ENCODE measurements at places on chromosomes 2 and 18.

- no peak for DNase-seq
These were observed 249.9 kb upstream of the SIX2 start for GRCh38 chr2:45259138-45259537.

GRCh38 chr2:36477746-36478145 is 120.2 kb downstream of the FEZ2 start:
- DNase-seq, result no peak

GRCh38 chr2:29242621-29243375 is 127.6 kb downstream of the CLIP4 start:
- DNase-seq, result no peak

DNA sequence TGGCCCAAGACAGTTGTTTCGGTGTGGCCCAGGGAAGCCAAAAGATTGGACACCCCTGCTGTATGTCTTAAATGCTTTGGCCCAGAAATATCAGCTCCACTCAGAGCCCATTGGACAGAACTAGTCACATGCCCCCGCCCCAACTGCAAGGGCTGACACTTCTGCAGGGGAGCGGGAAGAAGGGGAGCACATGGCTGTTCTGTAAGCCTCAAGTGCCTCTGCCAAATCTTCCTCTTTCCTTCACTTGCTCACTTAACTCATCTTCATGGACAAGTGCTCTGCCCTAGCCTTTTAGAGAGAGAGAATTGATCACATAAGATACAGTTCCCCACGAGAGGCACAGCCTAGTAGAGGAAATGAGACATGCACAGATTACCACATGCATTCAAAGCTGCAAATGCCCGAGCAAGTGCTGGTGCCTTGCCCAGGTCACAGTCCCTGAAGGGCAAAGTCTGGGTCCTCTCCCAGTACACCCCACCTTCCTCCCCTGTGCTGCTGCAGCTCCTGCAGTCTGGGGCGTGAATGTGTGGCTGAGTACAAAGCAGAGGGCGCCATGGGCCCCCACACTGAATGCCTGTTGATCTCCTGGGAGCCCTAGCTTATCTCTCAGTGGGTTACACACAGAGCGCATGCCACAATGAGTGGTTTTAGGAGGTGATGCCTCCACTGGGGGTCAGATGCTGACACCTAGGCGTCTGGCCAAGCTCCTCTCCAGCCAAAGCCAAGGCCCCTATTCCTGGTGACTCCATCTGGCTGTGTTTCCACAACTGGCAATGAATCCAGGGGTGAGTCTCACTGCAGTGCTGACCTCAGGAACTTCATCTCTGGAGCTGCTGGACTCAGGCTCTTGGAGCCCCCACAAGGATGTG is 135.3 kb downstream of the CTIF start:
- DNase-seq, result no peak

DNA sequence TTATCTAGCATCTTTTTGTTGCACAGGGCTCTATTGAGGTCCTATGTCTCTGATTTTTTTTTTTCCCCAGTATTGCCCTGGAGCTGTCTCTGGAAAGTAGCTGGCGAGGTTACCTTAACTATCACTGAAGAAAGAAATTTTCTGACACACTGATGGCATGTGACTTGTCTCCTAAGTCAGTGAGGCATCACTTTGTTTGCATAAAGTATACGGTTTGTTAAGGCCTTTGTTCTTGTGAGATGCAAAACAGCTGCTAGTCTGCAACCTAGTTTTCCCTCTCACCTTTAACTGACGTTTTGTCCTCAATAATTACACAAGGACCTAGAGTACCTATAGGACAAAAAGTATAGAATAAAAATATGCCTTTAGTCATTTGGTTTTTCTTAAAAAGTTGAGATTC is 41.8 kb downstream of the UBXN4 start:
- DNase-seq, result no peak

GRCh38 chr2:10201201-10201600 is 78.7 kb downstream of the RRM2 start:
- DNase-seq, result no peak

DNA sequence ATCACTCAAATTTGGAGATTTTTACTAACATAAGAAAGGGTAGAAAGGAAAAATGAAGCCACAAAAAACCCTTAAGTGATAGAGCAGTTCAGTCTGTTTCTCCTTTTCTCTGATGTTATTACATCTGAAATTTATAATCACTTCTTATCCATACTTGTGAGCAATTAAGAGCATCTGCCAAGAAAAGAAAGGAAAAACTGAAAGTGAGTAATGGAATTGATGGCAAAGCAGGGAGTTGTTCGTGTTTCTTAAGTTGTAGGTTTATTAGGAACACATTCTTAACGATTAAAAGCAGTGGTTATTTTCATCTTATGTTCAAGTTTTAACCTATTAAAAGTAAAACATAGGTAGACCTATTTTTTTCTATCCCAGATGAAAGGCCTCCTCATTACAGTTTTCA is 277.7 kb downstream of the RND3 start:
- no peak for DNase-seq

DNA sequence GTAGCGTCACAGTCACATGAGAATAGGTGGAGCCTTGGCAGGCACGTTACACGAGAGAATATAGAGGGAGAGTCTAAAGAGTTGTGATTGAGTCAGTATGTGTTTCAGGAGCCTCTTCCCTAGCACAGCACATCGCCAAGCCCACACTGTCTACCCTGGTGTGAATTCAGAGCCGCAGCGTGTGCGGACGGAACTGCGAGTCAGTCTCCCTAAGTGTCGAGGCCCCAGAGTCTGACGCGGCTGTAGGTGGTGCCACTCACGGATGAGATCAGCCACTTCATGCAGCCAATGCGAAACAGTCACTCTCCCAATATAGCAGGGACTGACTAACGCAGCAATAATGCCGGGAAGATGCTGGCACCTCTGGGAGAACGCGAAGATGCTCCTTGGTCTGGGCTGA is 587.3 kb upstream of the ID2 start:
- no peak for DNase-seq

DNA sequence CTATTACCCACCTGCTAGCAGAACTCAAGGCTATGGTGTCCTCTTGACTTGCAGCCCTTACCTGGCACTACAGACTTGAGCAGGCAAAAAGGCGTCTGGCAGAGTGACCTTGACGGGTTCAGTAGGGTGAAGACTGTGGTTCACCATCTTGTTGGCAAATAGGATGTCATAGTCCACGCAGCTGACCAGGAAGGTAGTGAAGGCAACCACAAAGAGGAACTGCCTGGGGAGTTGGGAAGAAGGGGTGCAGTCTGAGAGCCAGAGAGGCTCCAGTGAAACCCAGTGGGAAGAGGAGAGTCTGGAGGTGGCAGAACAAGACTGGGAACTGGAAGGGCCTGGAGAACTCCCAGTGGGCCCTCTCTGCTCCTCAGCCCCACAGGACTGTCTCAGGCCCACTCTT is 4.1 kb downstream of the ATG9A start:
- no peak for DNase-seq

- no peak for DNase-seq
These were observed 30.6 kb upstream of the CEP68 start for GRCh38 chr2:65025453-65026123.

DNA sequence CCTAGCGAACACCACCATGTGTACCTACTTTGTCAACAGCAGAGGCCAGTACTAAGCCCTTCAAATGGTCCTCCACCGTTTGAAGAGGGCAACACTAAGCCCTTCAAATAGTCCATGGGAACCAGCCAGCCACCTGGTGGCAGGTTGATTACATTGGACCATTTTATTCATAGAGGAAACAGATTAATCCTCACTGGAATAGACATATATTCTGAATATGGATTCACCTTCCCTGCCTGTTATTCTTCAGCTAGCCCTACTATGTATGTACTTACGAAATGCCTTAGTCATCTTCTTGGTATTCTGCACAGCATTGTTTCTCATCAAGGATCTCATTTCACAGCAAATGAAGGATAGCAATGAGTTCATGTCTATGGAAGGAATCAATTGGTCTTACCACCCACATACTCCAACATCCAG is 10.0 kb upstream of the ZNF396 start:
- DNase-seq, result no peak

DNA sequence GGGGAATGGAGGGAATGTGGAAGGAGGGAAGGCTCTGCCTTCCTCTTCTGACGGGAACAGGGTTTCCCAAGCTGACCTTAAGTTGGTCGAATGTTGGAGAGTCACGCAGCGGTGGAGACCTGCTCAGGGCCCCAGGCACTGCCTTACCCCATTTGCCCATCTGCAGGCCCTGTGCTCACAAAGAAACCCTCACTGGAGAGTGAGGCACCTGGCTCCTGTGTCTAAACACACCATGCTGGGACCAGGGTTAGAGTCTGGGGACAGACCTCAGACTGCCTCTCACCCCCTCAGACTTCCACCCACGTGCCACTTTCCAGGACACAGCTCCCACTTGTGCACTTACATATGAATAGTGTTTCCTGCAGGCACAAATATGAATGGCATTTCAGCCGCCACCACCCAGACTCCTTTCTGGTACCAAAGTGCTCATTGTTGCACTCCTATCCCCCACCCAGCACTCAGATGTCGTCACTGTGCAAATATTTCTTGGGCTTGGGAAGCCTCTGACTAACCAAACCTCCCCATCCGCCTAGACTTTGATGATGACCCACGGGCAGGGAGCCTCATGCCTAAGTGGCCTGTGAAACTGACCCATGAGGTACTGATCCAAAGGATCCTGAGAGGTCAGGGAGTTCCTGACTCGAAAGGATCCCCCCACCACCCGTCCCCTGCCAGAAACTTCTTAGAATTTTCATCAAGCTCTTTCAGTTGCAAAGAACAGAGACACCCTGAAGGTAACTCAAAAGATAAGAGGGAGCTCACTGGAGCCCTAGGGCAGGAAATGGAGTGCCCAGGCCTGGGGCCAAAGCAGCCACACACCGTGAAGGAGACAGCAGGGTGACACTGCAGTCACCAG is 78.3 kb downstream of the STPG4 start:
- DNase-seq, result no peak

DNA sequence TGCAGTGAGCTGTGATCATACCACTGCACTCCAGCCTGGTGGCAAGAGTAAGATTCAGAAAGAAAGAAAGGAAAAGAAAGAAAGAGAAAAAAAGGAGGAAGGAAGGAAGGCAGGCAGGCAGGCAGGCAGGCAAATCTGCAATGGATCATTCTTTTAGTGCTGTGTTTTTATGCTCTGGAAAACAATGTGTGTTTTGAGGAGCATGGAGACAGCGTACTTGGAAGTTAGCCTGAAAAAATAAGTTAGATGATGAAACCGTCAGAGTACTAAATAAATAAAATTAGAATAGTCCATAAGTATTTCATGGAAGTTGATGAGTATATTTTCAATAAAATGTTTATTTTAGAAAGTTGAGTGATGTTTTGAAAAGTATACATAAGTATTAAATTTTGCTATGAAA is 366.4 kb upstream of the CDH20 start:
- DNase-seq, result no peak

DNA sequence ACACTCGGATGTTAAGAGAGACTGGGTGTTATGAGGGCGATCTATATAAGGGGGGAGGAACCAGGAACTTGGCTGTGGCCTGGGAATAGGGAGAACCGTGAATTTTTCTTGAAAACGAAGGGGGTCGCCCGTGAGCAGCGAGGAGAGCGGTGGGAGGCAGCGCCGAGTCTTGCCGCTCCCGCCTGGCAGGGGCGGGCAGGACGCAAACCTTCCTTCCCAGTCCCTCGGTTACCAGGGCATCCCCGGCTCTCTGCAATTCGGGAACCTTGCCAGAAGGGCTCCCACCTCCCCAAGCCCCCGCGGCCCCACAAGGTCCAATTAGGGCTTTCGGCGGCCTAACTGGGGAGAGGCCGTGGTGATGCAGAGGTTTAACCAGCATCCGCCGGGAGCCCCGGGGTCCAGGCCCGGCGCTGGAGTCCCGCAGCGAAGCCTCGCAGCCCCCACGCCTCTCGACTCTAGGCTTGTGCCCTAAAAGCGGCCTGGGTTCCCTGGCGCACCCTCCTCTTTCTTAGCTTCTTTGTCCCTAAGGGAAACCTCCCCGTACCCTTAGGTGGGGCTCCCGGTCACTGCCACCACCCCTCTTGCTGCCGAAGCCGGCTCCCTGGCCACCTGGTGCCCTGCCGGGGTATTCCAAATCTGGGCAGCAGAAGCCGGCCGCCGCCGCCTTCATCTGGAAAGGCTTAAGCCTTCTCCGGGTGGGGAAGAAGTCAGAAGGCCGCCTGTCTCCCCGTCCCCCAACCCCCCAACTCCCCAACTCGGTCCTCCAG is 680 bp upstream of the FHOD3 start:
- no peak for DNase-seq

GRCh38 chr2:128708106-128708816 is 389.6 kb upstream of the HS6ST1 start:
- no peak for DNase-seq

- no peak for DNase-seq
These were observed 43.6 kb downstream of the ERBB4 start for GRCh38 chr2:212495046-212495445.

DNA sequence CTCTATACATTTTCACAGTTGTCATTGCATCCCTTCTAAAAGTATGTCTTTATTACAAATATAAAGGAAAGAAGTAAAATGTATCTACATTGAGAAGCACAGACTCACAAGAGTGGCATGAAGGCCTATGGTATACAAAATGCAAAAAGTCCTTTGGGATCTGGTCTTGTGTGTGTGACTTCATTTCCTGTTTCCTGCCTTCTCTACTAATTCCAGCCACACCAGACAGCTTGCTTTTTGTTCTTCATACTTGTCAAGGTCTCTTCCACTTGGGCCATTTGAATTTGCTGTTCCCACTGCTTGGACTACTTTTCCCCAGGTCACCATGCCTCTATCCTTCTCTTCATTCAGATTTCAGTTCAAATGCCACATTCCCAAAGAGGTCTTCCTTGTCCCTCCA is 6.7 kb upstream of the PNO1 start:
- no peak for DNase-seq

GRCh38 chr18:24628326-24628725 is 167.9 kb downstream of the HRH4 start:
- no peak for DNase-seq

GRCh38 chr2:207879536-207879935 is 109.8 kb upstream of the FZD5 start:
- no peak for DNase-seq

- DNase-seq, result no peak
These were observed 508.2 kb upstream of the DSEL start for GRCh38 chr18:68024716-68025115.

DNA sequence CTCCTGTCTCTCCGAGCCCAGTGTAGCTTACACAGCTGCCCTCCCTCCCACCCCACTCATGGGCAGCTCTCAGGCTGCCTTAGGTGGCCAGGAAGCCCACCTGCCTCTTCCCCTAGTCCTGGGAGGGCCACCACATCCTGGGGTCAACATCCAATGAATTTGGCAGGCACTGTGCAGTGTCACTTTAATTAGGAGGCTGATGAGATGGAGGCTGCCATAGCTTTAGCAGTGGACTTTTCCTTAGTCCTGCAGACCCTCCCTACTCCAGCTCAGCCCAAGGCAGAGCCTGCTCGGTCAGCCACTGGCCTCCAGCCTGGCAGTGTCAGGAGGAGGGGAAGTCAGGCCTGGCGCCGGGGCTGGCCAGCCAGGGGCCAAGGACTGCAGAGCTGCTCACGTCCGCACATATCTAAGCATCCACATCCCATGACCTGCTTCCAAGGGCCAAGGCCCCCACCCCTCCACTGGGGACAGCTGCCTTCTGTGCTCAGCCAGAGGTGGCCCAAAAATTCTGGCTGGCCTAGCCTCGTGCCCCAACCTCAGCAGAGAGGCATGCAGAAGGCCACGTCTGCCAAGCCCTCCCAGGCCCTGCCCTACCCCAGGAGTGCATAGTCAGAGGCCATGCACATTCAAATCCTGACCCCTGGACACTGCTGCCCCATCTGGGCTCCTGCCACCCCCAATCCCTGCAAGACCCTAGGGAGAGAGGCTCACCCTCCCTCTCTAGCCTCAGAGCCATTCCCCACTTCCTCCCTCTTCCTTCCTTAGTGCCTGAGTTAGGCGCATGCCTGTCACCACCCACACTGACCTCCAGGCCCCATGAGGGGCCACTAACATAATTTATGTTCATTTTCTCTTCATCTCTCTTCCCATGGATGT is 33.1 kb downstream of the ADRA2B start:
- no peak for DNase-seq

Data from stimulated activated CD4-positive, alpha-beta T cell treated with anti-CD3 and anti-CD28 coated beads, TNF-alpha, amount 100 ng/mL, for 48 hours (primary cell).